ENCODE measurements at places on chromosomes 2 and 18. TPM values are rescaled to one million over a fixed set of nuclear protein-coding genes. Genes with fewer than 3 reads are reported as not detected.

GRCh38 chr18:23943903-23944624, 70.5 kb upstream of the TTC39C start:
- no peak for DNase-seq

The KCTD1 gene
- 16.8 TPM for polyA plus RNA-seq

- no peak for DNase-seq
Observed at GRCh38 chr18:27075828-27076227, 109.3 kb downstream of the CHST9 start.

- no peak for DNase-seq
Observed at GRCh38 chr18:79681484-79682387, 2.1 kb downstream of the CTDP1 start.

DNA sequence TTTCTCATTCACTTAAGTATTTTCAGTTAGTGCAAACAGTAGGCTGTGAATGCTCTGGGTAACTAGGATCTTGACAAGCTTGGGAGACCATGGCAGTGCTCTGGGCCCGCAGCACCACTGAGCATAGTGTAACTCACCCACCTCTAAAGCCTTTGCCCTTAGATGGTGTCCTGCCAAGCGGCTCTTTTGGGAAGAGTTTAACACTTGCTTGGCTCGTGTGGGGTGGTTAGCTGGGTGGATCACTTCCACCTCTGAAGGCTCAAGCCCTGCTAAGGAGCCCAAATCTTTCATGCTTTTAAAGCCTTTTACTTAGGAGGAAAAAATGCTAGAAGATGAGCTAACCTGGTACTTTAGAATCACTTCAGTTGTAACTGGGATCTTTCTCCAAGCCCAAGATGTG, 33.9 kb downstream of the PTPN18 start:
- no peak for DNase-seq

The POTEC gene
- polyA plus RNA-seq = 0.04 TPM

The GALNT3 gene
- polyA plus RNA-seq = 1.5 TPM

DNA sequence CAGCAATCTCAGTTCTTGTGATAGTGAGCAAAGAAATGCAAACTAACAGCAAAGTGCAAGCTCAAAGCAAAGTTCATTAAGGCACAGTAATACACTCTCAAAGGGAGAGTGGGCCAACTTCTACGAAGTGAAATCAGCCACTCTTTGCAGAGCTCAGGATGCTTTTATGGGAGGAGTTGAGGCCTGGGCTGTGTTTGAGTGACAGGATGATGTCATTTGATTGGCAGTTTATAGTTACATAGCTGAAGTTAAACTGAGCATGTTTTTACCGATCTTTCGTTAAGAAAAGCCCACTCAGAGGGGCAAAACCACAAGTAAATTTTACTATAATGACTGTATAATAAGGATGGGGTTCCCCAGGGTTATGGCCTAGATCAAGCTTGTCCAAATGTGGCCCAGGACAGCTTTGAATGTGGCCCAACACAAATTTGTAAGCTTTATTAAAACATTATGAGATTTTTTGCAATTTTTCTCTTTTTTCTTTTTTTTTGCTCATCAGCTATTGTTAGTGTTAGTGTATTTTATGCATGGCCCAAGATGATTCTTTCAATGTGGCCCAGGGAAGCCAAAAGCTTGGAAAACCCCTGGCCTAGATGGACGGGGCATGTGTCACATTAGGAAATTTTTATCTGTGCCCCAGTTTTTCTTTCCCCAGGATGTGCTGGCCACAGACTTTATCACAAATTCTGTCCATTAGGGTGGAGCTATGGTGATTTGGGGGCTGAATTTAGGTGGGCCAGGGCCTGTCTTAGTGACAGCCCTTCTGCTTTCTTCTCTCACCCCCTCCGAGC, 8.3 kb upstream of the DNAH7 start:
- no peak for DNase-seq

The PROKR1 gene
- 1.8 TPM for polyA plus RNA-seq

The CD8A gene
- polyA plus RNA-seq = not detected

The PFN4 gene
- polyA plus RNA-seq = 2.1 TPM

Data from muscle of arm (tissue), 14 donors.